ENCODE measurements at places on chromosomes 5 and 9.

- DNase-seq = no peak
Measured at GRCh38 chr5:133811168-133811567, 157.3 kb downstream of the C5orf15 start.

DNA sequence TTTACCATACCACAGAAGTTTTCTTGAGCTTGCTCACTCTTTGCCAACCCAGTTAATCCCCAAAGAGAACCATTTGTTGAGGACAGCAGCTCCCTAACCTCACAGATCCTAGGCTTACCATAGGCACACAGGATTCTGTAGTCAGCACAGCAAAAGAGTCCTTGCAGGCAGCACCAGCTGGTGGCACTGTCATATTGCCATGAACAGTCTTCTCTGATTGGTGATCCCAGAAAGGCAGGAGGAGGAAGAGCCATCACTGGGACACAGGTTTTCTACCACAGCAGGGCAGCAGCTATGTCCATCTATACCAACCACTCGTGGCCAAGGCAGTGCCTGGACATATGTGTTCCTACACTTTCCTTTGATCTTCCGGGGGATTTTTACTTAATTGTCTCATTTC lies 297.1 kb upstream of the CD180 start:
- DNase-seq = no peak

DNA sequence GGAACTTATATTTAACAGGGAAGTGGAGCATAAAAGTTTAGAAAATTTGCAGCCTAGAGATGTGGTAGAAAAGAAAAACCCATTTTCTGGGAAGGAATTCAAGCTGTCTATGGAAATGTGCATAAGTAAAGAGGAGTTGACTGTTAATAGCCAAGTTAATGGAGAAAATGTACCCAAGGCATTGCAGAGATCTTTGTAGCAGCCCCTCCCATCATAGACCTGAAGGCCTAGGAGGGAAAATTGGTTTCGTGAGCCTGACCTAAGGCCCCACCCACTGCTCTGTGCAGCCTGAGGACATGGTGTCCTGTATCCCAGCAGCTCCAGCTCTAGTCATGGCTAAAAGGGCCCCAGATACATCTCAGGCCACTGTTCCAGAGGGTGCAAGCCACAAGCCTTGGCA lies 772.4 kb upstream of the RIOK2 start:
- no peak for DNase-seq

DNA sequence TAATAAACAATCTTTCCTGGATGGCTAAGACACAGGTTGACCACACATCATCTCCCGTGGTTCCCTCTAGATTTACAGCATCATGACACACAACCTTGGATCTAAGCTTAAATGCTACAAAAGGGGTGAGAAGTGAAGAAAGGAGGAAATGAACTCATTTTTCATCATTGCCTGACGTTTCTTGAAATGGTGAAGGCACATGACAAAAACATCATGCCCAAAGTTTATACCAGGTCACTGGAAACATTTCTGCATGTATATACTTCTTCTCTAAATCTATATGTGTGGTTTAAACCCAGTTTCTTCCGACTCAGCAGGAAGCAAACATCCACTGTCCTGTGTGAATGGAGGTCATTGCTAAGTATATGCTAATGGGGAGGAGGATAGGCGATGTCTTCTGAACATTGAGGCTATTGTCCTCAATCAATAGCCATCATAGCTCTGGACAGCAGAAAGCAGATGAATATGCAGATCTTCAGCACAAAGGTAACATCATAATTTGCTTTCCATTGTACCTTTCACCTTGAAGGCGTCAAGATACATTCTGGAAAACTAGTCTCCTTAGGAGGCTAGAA lies 137.4 kb downstream of the MED27 start:
- no peak for DNase-seq

DNA sequence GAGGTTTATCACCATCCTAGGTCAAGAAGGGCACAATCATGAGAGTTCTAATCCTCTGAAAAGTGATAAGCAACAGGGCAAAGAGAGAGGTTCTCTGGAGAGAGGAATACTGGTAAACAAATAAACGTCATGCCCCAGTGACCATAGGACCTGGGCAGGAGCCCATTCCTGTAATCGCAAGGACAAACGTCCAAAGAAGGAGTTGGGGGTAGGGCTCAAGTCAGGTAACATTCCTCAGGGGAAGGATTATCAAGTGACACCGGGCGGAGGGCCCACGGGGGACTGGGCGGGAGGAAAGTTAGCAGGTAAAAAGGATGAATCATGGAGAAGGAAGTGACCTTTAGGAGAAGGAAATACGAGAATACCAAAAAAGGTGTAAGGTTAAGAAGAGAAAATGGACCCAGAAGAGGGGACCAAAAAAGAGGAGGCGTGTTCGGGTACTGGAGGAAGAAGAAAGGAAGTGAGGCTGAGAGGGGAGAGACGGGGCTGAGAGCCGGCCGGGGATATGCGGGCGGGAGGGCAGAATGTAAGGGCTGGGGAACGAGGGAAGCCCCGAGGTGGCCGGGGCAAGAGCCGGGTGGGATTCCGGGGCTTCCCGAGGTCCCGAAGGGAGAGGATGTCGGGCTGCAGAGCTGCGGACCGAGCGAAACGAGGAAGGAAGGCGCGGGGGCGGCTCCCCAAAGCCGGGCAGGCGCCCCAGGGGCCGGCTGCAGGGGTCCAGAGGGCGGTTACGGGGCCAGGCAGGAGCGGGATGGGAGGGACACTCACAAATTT lies 583 bp downstream of the DIAPH1 start:
- DNase-seq = no peak

- DNase-seq = no peak
Measured at GRCh38 chr5:139575751-139576150, 14.6 kb downstream of the UBE2D2 start.

- no peak for DNase-seq
Measured at GRCh38 chr9:121364886-121365285, 5.2 kb downstream of the STOM start.

GRCh38 chr5:78275998-78276543 lies 18.4 kb downstream of the AP3B1 start:
- DNase-seq = no peak

GRCh38 chr5:179262126-179262920 lies 82.9 kb downstream of the ADAMTS2 start:
- no peak for DNase-seq

DNA sequence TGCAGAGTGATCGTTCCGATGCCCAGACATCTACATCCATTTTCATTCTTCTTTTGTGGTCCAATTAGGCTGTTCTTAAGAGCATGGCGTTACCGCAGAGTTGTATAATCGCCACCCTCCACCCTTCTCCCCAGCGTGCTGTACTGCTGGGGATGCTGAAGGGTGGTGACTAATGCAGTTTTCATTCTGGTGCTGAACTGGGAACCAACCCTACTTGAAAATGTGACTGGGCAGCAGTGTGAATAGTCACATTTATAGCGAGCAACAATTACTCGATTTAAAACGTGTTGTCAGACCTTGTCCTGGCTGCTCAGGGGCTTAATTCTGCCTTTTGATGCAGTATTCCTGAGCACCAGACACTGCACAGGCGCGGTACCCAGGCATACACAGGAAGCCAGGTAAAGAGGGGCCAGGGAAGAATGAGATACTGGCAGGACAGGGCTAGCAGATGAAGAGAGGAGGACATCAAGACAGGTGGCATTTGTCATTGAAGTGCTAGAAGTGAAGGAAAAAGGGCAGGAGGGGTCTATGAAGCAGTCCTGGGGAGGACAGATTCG lies 719 bp upstream of the ISCA1 start:
- DNase-seq = no peak

DNA sequence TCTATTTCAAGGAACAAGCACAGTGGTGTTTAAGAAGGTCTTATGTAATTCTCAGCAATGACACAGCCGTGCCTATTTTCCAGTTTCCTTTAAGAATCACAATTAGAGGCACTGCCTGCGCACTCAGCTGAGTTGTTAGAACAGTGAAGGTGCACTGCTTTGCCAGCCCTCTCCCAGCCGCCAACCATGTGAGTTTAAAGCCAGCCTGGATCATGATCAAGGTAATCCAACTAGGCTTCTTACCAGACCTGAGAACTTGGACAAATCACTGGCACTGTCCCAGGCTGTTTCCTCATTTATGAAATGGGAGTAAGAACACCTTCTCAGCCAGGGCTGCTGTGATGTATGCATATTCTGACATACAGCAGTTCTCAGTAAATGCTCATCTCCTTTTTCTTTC lies 99.6 kb downstream of the ASTN2 start:
- no peak for DNase-seq

GRCh38 chr5:139951296-139951924 lies 91.7 kb downstream of the NRG2 start:
- no peak for DNase-seq

GRCh38 chr5:166648736-166649135 lies 1642.7 kb upstream of the WWC1 start:
- no peak for DNase-seq

DNA sequence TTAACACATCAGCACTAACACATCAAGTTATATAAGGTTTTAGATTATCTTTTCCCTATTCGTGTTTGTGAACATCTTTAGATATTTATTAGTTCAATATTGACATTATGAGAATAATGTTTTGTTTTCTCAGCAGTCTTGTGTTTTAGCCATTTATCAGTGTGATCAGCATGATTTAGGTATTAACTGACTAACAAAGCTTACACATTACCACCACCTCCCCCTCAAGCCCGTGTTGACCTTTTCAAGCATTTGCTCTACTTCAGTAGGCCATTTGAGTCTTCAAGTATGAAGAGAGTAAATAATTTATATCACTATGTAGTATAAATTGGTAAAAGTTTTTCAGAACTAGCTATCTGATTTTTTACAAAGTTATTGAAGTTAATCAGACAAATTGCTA lies 6.9 kb downstream of the PBX3 start:
- DNase-seq = no peak

DNA sequence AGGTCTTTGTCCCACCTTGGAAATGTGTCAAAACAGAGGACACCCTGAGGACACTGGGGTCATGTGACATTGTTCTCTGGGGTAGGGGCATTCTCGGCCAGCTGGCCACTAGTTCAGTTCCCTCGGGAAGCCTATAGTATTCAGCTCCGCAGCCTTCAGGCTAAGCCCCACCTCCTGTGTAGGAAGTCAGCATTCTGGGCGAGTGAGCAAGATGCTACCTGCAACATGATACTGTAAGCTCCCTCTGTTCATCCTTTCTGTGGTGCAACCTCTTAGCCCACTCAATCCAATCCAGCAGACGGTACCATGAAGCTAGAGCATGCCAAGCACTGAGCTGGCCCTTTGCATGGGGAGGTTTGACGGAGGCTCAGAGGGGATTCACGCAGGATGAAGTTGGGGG lies 5.3 kb downstream of the NTNG2 start:
- no peak for DNase-seq

GRCh38 chr5:62065050-62065449 lies 241.0 kb upstream of the KIF2A start:
- DNase-seq = no peak

- DNase-seq = no peak
Measured at GRCh38 chr5:153835891-153836515, 202.7 kb downstream of the FAM114A2 start.

Measured in NCI-H1048 (cell line).